Testis (tissue), 5 donors: ENCODE measurements at places on chromosomes 7 and 10.

GRCh38 chr10:17216217-17216900 is 11.7 kb upstream of the VIM start:
- DNase-seq: no peak

DNA sequence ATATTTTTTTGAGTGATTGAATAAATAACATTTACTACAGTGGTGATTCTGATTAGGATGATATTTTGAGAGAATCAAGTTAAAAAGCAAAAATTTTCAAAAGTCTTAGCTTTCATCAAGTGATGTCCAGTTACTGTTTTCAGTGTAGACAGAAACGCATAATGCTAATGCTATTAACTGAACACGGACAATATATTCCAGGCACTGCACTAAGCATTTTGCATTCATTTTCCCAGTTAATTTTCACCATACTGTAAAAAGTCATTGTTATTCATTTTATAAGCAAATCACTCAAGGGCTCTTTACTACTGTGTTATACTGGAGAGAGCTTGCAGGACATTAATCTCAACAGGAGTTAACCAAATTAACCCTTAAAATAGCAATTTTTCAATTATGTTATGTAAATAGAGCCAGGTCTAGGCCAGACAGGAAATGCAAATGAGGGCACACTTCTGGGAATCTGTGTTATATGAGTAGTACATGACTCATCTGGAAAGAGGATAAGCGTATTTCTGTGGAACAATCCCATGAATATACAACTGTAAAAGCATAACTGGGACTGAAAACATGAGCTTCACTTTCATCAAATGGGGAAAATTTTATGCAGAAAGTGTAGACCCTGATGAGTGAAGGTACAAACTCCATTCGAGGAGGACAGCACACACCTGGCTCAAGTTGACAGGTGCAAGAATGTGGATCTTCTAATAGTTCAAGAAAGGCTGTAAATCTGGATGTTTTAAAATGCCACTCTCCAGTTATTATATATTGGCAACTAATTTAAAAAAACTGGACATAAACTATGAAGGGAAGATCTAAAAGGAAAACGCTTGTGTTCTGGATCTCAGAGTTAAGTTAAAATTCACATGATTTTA is 75.4 kb downstream of the ANK3 start:
- no peak for DNase-seq

GRCh38 chr10:45464958-45465567 is 91.0 kb downstream of the ALOX5 start:
- peak; percentile 79 for DNase-seq

- no peak for DNase-seq
Measured at GRCh38 chr7:52120912-52121311, 804.3 kb upstream of the COBL start.

GRCh38 chr7:100612730-100613390 is 520 bp downstream of the MOSPD3 start:
- DNase-seq: peak; percentile 37

DNA sequence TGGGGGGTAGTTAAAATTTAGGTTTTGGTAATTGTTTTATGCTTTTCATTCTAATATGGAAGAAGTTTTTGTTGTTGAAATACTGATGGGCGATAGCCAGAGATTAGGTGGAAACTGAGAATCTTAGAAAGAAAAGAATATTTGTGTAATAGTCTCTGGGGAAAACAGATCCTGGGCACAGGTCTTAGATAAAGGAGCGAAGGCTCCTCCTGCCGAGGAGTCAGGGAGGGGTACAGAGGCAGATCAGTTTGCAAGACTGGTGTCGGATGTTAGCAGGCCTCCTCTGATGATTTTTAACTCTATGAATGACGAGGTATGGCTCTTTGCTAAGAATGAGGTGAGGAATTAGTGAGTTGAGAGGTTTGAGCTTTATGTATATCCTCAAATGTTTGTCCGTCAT is 339.7 kb downstream of the HGF start:
- DNase-seq: no peak

GRCh38 chr7:156000601-156001396 is 188.5 kb upstream of the SHH start:
- DNase-seq: no peak

- no peak for DNase-seq
Measured at GRCh38 chr7:151109094-151110048, 23.1 kb downstream of the AGAP3 start.

- peak; percentile 40 for DNase-seq
Measured at GRCh38 chr10:49360271-49361177, 35.4 kb downstream of the DRGX start.

DNA sequence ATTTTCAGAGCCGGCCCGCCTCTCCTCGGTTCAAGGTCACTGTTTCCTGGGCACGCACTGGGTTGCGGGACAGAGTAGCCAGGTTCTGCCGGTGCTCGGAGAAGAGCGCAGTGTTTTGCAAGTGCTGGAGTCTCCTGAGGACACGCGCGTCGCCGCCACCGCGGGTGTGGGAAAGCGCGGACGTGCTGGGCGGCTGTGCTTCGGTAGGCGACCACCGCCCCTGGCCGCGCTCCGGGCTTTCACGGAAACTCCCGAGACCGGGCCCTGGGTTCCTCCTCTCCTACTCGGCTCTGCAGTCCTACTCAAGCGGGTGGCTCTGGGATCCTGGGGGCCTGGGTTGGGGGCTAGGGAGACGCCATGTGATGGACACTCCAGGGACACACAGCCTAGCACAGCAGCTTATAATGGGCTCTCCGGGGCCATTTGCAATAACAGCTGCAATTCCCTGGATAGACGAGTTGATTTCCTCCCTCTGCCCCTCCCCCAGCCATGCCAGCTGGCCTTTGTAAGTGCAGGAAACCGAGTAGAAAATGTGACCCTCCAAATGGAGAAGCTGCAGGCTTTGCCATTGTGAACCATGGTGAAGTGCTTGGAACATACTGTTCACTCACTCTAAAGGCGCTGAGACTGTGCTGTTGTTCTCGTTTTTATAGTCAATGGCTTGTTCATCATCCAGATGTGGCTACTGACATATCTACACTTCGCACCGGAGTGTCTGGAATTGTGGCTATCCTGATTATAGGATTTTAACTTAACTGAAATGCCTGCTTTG is 2.1 kb downstream of the FRAT1 start:
- DNase-seq: peak; percentile 49

- no peak for DNase-seq
Measured at GRCh38 chr10:79123547-79123963, 54.8 kb downstream of the ZMIZ1 start.

DNA sequence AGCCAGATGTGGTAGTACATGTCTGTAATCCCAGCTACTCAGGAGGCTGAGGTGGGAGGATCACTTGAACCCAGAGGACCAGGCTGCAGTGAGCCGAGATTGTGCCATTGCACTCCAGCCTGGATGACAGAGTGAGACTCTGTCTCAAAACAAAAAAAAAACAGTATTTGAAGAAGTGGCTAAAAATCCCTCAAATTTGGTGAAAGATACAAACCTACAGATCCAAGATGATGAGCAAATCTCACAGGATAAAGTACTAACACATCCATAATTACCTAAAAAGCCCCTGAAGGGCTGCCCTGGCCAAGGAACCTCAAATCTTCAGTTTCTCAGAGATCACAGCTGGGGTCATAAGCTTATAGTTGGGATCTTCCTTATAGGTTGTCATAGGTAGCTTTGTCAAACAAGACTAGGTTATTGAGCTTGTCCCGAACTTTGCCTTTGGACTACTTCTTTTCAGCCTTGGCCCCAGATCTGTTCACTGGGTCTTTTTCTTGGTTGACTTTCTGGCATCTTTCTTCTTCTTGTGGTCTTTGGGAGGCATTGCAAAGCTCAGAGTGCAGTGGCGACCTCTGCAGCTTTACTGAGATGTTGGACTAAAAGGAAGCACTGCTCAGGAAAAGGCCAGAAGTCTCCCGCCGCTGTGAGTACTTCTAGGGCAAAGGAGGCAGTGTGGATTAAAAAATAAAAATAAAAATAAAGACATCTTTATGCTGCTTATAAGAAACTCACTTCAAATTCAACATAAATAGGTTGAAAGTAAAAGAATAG is 28.6 kb upstream of the SAR1A start:
- no peak for DNase-seq

GRCh38 chr7:51430480-51431086 is 114.0 kb upstream of the COBL start:
- DNase-seq: peak; percentile 71

- DNase-seq: no peak
Measured at GRCh38 chr7:1461646-1462375, 2.5 kb upstream of the MICALL2 start.

GRCh38 chr7:70053421-70053820 is 455.1 kb downstream of the AUTS2 start:
- no peak for DNase-seq

- DNase-seq: no peak
Measured at GRCh38 chr7:47937711-47938573, 10.3 kb downstream of the PKD1L1 start.
